Stimulated activated CD8-positive, alpha-beta memory T cell treated with anti-CD3 and anti-CD28 coated beads, Interleukin-4, amount 100 ng/mL, for 48 hours (primary cell): ENCODE measurements at places on chromosomes 7 and 10.

DNA sequence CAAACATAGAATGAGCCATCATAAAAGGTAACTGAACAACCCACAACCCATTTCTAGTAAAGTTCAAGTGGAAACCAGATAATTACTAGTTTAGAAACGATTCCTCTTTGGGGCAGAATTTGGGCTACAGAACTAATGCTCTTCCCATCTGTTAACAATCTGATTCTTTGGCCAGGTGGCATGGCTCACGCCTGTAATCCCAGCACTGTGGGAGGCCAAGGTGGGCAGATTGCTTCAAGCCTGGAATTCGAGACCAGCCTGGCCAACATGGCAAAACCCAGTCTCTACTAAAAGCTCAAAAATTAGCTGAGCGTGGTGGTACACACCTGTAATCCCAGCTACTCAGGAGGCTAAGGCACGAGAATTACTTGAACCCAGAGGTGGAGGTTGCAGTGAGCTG lies 18.5 kb downstream of the CYP51A1 start:
- no peak for DNase-seq

- no peak for DNase-seq
Measured at GRCh38 chr10:69412232-69412790, 4.4 kb downstream of the TACR2 start.

GRCh38 chr7:73387221-73387828 lies 46.3 kb upstream of the FZD9 start:
- no peak for DNase-seq

GRCh38 chr10:113666682-113667252 lies 2.9 kb upstream of the NRAP start:
- DNase-seq: peak; percentile 28
